ENCODE measurements at places on chromosomes 16 and 17. TPM values are rescaled to one million over a fixed set of nuclear protein-coding genes. Genes with fewer than 3 reads are reported as not detected.
A peak's percentile ranks its signal among the peaks of the same experiment; 100 is the strongest.

The MSLN gene
- total RNA-seq, result 0.22 TPM

The ITGB3 gene
- total RNA-seq, result 0.92 TPM

The MEOX1 gene
- not detected for total RNA-seq

GRCh38 chr16:19749571-19750080 lies 31.6 kb downstream of the IQCK start:
- peaks cover 4% of the 10 kb centered on the region for H3K4me1 ChIP-seq
- H3K27ac ChIP-seq, result no peak overlapping the region
- DNase-seq, result no peak
- H3K36me3 ChIP-seq, result no peaks in the 10 kb centered on the region
- no peak overlapping the region for H3K4me3 ChIP-seq
- no peaks in the 10 kb centered on the region for H3K27me3 ChIP-seq

- no peak overlapping the region for H3K4me3 ChIP-seq
- DNase-seq, result peak; percentile 68
- H3K36me3 ChIP-seq, result peaks cover 4% of the 10 kb centered on the region
- no peaks in the 10 kb centered on the region for H3K27me3 ChIP-seq
- no peak overlapping the region for H3K27ac ChIP-seq
Observed at GRCh38 chr16:67668495-67669157, 2.0 kb downstream of the C16orf86 start.

- H3K36me3 ChIP-seq, result no peaks in the 10 kb centered on the region
- no peak overlapping the region for H3K27ac ChIP-seq
- peaks cover 43% of the 10 kb centered on the region for H3K27me3 ChIP-seq
- no peak for DNase-seq
- H3K4me1 ChIP-seq, result no peaks in the 10 kb centered on the region
- no peak overlapping the region for H3K4me3 ChIP-seq
Observed at GRCh38 chr17:17388657-17389496, 85.7 kb downstream of the NT5M start.

- no peak overlapping the region for H3K4me3 ChIP-seq
- no peaks in the 10 kb centered on the region for H3K36me3 ChIP-seq
- no peaks in the 10 kb centered on the region for H3K4me1 ChIP-seq
- no peak for DNase-seq
Observed at GRCh38 chr17:5931616-5932015, 138.6 kb upstream of the WSCD1 start.

GRCh38 chr16:66473051-66473571 lies 46.0 kb downstream of the BEAN1 start:
- no peak overlapping the region for H3K4me3 ChIP-seq
- H3K36me3 ChIP-seq, result no peaks in the 10 kb centered on the region
- no peaks in the 10 kb centered on the region for H3K4me1 ChIP-seq
- H3K27me3 ChIP-seq, result peaks cover 26% of the 10 kb centered on the region
- no peak for DNase-seq

DNA sequence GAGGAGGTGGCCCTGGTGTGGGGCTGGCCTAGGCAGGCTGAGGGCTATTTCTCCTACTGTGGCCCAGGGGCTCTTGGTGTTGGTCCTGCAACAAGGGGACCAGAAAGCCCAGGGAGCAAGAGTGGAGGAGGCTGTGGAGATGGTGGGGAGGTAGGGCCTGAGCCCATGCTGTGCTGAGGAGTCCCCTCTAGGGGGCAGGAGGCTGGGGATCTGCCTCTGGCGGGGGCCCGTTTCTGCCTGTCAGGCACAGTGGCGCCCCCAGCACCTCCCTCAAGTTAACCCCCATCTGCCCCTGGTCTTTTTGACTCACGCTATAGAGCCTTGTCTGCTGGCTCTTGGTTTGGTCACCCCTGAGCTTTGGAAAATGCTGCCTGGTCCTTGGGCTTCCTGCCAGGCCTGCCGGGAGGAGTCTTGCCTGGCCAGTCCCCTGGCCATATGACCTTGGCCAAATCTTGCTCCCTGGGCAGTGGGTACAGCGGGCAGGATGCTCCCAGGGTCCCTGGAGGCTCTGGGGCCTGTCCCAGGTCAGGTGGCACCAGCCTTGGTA lies 5.9 kb downstream of the BAIAP2 start:
- H3K27ac ChIP-seq, result no peak overlapping the region
- H3K27me3 ChIP-seq, result no peaks in the 10 kb centered on the region
- peaks cover 43% of the 10 kb centered on the region for H3K36me3 ChIP-seq
- H3K4me1 ChIP-seq, result peaks cover 84% of the 10 kb centered on the region
- peak; percentile 73 for DNase-seq

DNA sequence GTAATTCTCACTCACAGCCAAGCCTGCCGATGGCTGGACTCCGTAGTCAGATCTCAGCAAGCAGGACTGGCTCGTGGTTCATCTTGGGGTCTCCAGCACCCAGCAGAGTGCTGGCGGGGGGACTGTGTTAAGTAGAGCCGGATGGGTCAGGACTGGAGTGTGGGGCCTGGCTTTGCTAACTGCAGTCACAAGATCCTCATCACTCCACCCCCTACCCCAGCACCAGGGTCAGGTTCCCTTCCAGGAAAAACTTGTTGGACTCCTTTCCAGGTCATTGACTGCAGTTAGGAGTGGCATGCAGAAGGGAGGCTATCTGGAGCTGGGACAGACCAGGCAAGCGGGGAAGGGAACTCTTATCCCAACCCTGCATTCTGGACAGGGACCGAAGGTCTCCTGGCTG lies 6.0 kb downstream of the CIITA start:
- H3K4me3 ChIP-seq, result no peak overlapping the region
- DNase-seq, result no peak
- H3K36me3 ChIP-seq, result no peaks in the 10 kb centered on the region
- no peak overlapping the region for H3K27ac ChIP-seq
- peaks cover 23% of the 10 kb centered on the region for H3K27me3 ChIP-seq

DNA sequence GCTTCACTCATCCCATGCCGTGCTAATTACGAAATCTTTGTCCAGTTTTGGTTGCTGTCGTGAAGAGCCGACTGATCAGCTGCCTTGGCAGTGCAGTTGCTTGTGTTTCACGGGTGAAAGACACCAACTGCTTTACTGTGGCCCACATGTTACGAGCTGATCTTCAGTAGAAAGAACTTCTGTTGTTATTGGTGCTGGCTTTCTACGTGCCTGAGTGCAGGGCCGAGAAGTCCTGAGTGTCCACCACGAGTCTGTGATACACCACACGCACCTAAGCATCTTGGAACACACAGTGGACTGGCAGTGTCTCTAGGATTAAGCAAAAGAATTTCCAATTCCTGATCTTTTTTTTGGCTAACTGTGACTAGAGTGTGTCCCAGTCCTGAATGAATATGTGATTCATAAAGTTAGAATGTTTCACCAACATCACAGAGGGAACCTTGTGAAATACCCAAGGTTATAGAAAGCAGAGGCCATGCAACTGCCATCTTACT lies 70.4 kb upstream of the CLEC18A start:
- DNase-seq, result no peak
- H3K4me1 ChIP-seq, result no peaks in the 10 kb centered on the region
- 0 out of 3 replicates have a peak, but pooled peaks cover 6% of the 10 kb centered on the region for H3K36me3 ChIP-seq
- H3K4me3 ChIP-seq, result no peak overlapping the region

GRCh38 chr17:48529683-48530009 lies 1.2 kb downstream of the HOXB1 start:
- no peak overlapping the region for H3K4me3 ChIP-seq
- H3K27me3 ChIP-seq, result no peaks in the 10 kb centered on the region
- DNase-seq, result no peak
- H3K27ac ChIP-seq, result no peak overlapping the region
- H3K4me1 ChIP-seq, result peaks cover 41% of the 10 kb centered on the region
- no peaks in the 10 kb centered on the region for H3K36me3 ChIP-seq

- no peak for DNase-seq
- H3K27ac ChIP-seq, result no peak overlapping the region
- no peaks in the 10 kb centered on the region for H3K4me1 ChIP-seq
- H3K27me3 ChIP-seq, result no peaks in the 10 kb centered on the region
Observed at GRCh38 chr16:80739523-80739922, 64.9 kb downstream of the CDYL2 start.

GRCh38 chr16:66042341-66042740 lies 324.1 kb upstream of the CDH5 start:
- H3K4me3 ChIP-seq, result no peak overlapping the region
- no peaks in the 10 kb centered on the region for H3K4me1 ChIP-seq
- H3K36me3 ChIP-seq, result no peaks in the 10 kb centered on the region
- no peak overlapping the region for H3K27ac ChIP-seq

GRCh38 chr17:51097708-51098446 lies 22.8 kb downstream of the SPAG9 start:
- no peak overlapping the region for H3K27ac ChIP-seq
- no peak for DNase-seq
- no peaks in the 10 kb centered on the region for H3K4me1 ChIP-seq
- peaks cover 15% of the 10 kb centered on the region for H3K36me3 ChIP-seq
- no peaks in the 10 kb centered on the region for H3K27me3 ChIP-seq
- no peak overlapping the region for H3K4me3 ChIP-seq

DNA sequence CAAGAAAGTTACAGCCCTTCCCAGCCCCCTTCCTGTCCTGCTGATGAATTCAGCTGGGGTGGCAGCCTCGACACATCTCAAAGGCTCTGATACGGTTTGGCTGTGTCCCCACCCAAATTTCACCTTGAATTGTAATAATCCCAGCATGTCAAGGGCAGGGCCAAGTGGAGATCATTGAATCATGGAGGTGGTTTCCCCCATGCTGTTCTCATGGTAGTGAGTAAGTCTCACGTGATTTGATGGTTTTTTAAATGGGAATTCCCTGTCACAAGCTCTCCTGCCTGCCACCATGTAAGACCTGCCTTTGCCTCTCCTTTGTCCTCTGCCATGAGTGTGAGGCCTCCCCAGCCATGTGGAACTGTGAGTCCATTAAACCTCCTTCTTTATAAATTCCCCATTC lies 163.2 kb upstream of the FOXF1 start:
- DNase-seq, result no peak
- H3K36me3 ChIP-seq, result no peaks in the 10 kb centered on the region
- no peak overlapping the region for H3K27ac ChIP-seq
- H3K27me3 ChIP-seq, result peaks cover 60% of the 10 kb centered on the region

- no peak overlapping the region for H3K27ac ChIP-seq
- no peak overlapping the region for H3K4me3 ChIP-seq
- H3K4me1 ChIP-seq, result peaks cover 18% of the 10 kb centered on the region
- peaks cover 42% of the 10 kb centered on the region for H3K27me3 ChIP-seq
Observed at GRCh38 chr17:83179811-83180210, 100.4 kb downstream of the METRNL start.

DNA sequence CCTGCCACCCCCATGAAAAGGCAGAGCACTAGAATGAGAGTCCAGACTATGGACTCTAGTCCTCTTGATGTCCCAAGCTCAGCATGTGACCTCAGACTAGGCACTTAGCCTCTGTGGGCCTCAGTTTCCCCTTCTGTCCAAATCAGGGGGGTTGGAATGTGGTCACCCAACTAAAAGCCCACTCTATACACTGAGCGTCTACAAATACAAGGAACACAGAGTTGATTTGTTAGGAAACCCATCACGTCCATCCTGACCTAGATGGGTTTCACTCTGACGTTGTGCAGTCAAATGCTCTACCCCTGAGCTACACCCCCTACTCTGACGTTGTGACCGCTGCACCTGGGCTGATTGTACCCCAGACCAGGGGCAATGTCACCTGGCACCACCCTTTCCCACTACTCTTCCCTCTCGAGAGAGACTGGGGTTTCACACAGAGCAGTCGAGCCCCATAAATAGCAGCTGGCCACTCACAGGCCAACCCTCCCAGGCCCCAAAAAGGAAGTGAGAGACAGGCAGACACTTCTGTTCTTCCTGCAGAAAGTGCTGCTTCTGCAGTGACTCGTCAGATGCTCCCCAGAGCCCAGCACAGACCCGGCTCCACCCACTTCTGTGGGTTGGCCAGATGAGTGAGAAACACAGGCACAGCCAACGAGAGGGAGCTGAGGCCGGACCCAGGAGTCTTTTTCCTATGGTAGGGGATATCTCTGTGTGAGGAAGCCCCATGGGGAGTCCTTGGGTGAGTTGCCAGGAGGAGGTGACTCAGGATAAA lies 16.1 kb upstream of the TNFRSF13B start:
- H3K4me1 ChIP-seq, result no peaks in the 10 kb centered on the region
- no peak overlapping the region for H3K4me3 ChIP-seq
- peaks cover 28% of the 10 kb centered on the region for H3K27me3 ChIP-seq
- no peak overlapping the region for H3K27ac ChIP-seq
